ENCODE measurements at places on chromosomes 6 and 20.
A peak's percentile ranks its signal among the peaks of the same experiment; 100 is the strongest.

GRCh38 chr6:143253586-143253985 lies 192.9 kb downstream of the AIG1 start:
- DNase-seq, result no peak

GRCh38 chr6:142550310-142551063 lies 248.7 kb downstream of the ADGRG6 start:
- DNase-seq, result no peak

- no peak for DNase-seq
These were observed 11.8 kb downstream of the RIPOR2 start for GRCh38 chr6:24923885-24924401.

DNA sequence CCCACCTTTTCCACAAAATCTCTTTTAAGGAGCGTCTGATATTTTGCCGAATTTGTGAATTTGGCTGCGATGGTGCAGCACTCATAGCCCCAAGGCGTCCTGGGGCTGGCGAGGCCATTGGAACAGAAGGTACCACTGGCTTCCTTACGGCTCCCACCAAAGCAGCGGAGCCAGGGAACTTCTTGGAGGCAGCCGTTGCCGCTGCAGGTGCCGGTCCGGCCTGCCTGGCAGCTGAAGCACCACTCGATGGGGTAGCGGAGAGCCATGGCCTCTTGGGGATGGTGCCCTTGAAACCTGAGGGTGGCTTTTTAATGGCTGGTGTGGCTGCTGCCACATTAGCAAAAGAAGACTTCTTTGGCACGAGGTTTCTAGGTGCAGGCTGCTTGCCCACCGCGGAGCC lies 29.8 kb downstream of the DIDO1 start:
- DNase-seq, result no peak

- no peak for DNase-seq
These were observed 334.6 kb downstream of the ESR1 start for GRCh38 chr6:152142105-152142504.

DNA sequence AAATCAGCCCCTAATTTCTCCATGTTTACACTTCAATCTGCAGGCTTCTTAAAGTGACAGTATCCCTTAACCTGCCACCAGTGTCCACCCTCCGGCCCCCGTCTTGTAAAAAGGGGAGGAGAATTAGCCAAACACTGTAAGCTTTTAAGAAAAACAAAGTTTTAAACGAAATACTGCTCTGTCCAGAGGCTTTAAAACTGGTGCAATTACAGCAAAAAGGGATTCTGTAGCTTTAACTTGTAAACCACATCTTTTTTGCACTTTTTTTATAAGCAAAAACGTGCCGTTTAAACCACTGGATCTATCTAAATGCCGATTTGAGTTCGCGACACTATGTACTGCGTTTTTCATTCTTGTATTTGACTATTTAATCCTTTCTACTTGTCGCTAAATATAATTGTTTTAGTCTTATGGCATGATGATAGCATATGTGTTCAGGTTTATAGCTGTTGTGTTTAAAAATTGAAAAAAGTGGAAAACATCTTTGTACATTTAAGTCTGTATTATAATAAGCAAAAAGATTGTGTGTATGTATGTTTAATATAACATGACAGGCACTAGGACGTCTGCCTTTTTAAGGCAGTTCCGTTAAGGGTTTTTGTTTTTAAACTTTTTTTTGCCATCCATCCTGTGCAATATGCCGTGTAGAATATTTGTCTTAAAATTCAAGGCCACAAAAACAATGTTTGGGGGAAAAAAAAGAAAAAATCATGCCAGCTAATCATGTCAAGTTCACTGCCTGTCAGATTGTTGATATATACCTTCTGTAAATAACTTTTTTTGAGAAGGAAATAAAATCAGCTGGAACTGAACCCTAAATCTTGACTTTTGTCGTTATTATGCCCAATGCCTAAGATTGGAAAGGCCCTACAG lies 4.5 kb downstream of the SOX4 start:
- DNase-seq, result no peak

DNA sequence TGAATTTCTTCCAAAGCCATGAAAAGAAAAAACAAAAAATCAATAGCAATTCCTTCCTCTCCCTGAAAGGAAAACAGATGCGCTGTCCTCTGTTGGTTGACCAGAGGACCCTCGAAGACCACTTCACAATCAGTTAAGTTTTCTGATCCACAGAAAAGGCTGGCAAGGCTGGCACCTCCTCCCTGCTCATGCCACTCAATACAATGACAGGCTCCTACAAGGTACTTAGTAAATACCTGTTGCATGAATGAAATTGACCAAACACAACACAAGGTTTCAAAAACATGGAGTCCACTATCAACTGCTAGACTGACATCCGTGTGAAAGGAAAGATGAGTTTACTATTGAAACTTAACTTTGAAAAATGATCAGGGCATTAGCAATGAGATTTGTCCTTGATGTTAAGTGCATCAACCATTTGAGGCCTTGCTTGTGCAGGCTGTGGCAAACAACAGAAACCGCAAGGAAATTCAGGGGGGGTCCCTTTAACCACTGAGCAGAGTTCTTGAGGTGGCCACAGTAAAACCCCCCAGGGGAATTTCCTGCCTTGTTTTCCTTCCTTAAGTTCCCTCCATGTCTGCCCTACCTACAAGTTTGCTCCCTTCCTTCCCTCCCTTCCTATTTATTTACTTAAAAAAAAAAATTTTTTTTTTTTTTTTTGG lies 27.9 kb upstream of the RTF2 start:
- no peak for DNase-seq

GRCh38 chr20:46358346-46359058 lies 47.9 kb downstream of the ELMO2 start:
- no peak for DNase-seq

- DNase-seq, result no peak
These were observed 119.8 kb downstream of the IPCEF1 start for GRCh38 chr6:154236646-154237301.

DNA sequence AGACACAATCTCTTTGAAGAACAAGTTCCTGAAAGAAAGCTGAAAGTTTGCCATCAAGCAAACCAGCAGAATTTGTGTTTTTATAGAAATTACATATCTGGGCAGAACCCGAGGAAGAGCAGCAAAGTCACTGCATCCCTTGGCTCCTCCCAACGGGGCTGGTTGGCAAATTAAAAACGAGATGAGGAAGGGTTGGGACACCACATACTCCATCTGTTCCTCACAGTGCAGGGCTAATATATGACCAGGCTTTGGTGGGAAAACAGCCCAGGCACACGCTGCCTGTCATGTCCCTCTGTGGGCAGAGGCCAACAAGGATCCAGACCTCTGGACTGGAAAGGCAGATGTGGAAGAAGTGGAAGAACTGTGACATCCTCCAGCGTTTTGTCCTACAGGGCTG lies 607.3 kb downstream of the CDH26 start:
- no peak for DNase-seq

- no peak for DNase-seq
These were observed 697.8 kb downstream of the KIF16B start for GRCh38 chr20:15875446-15875845.

- no peak for DNase-seq
These were observed 6.4 kb downstream of the RAB44 start for GRCh38 chr6:36703982-36704381.

GRCh38 chr6:3542032-3542640 lies 85.3 kb upstream of the SLC22A23 start:
- peak; percentile 94 for DNase-seq

- no peak for DNase-seq
These were observed 320.7 kb downstream of the CDC5L start for GRCh38 chr6:44708208-44708607.

- no peak for DNase-seq
These were observed 646 bp downstream of the RPS6KA2 start for GRCh38 chr6:166626177-166627032.

- DNase-seq, result no peak
These were observed 231.3 kb downstream of the TFAP2C start for GRCh38 chr20:56860413-56860812.

- DNase-seq, result no peak
These were observed 23.6 kb downstream of the IL17A start for GRCh38 chr6:52209770-52210169.

- no peak for DNase-seq
These were observed 40.8 kb downstream of the PKIB start for GRCh38 chr6:122651031-122651430.

GRCh38 chr6:30768634-30769087 lies 24.3 kb upstream of the IER3 start:
- no peak for DNase-seq

DNA sequence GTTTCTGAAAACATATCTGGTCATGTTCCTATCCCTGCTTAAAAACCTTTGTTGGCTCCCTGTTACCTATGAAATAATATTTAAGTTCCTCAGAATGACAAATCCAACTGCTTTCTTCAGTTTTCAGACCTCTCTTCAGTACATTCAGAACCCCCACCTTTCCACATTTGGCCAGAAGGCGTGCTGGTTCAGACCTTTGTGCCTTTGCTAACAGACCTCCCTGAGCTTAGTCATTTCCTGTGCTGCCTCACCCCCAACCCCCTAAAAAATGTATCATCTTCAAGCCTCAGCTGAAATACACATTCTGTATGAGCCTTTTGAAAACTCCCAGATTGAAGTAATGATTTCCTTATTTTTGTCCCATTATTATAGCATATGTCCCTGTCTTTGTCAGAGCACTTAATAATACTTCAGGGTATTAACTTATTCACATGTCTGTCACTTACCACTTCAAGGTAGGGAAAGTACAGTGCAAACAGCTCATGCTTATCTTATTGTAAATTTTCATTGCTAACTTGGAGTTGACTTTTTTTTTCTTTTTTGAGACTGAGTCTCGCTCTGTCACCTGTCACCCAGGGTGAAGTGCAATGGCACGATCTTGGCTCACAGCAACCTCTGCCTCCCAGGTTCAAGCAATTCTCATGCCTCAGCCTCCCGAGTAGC lies 19.7 kb downstream of the FAM217A start:
- no peak for DNase-seq

DNA sequence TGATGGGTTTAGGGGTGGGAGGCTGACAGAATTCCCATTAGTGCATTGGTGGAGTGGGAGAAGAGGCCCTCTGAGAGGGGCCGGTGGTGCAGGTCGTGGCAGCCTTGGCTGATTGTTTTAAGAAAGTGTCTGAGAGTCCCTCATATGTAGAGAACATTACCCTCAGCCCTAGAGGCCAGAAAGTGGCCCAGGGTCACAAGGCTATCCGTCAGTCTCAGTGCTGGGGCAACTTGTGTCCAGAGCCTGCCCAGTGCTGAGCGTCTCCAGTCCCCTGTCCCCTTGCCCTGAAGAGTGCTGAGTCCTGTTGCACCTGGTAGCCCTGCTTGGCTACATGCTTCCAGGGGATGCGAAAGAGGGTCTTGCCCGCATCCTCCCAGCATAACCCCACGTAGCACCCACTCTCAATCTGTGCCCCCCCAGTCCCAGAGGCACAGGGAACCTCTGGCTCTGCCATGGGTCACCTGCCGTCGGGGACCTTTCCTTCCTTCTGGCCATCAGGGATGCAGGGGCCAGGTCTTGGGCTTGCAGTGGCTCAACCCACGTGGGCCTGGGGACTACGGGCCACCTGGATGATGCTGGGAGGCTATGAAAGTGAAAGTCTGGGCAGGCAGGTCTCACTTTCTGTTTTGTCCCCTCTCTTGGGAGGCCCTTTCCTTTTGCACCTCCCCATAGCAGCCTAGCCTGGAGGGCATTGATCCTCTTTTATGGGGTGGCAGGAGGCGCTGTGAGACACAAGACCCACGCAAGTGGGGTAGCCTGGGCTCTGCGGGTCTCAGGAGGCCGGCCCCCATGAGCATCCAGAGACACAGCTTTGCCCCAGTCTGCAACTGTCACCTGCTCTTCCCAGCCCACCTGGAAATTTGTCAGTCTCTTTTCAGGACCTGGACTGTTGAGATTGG lies 12.2 kb downstream of the DUSP15 start:
- DNase-seq, result no peak

DNA sequence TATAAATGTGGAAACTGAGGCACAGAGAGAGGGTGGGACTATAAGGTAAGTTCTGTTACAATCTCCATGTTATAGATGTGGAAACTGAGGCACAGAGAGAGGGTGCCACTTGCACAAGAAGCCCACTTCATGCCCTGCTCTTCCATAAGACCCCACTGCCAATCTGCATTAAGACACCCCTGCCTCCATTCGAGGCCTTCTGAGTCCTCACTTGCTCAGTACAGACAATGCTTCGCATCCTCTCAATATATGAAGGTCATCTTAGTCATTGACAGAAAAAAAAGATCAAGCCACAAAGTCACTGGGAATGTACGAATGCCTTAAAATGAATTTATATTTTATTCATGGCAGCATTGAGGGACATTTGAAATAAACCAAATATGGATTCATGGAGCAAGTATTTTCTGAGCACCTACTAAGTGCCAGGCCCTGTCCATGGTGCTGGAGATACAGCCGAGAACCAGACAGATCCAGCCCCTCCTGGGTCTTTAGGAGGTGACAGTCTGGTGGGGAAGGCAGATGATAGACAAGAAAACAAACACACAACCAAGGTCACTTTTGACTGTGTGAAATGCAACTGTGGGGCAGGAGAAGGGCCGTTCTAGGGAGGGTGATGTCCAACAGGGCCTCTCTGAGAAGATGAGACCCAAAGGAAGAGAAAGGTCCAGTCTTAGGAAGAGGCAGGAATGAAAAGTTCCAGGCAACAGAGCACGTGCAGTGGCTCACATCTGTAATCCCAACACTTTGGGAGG lies 92.5 kb upstream of the PTPN1 start:
- DNase-seq, result no peak

DNA sequence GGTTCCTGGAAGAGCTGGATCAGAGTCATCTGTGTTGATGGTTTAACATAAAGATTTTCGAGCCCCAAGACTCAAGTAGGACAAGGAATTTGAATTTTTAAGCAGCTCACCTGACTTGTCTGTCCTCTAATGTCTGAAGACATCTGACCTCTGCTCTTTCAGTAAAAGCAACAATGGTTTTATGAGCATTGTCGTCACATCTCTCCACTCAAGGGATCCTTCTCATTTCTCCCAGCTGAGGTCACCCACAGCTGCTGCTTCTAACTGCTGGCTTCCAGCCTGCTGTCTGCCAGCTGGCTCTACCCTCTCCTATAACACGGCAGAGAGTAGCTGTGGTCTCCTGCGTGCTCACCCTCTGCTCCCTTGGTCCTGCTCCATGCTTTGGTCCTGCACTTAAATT lies 24.7 kb upstream of the HDAC2 start:
- peak; percentile 12 for DNase-seq

DNA sequence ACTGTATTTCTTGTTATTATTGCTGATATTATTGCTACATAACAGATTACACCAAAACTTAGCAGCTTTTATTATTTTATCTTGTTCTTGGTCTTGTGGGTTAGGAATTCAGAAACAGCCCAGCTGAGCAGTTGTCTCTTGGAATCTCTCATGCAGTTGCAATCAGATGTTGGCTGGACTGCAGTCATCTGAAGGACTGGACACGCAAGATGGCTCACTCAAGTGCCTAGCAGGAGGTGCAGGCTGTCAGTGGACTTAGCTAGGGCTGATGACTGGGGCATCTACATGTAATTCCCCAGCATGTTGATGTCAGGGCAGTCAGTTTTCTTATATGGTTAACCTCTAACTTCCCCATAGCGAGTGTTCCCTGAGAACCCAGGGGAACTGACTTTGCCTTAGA lies 128.6 kb upstream of the PLCB4 start:
- DNase-seq, result no peak

DNA sequence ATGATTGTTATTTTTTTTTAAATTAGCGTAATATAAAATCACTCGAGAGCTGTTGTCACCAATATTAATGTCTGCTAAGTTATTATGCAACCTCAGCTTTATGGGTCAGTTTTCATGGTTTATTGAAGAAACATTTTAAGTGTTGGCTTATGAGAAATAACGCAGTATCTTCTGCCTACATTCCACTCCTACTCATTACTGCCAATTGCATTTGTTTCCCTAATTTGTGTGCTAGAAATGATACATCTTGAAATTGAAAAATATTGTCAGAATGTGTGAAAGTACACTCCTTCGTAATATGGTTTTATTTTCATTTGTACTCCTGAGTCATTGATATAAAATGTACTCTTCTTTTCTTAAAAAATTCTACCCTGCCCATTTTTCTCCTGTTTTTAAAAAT lies 333.3 kb upstream of the HSF2 start:
- no peak for DNase-seq
